ENCODE measurements at places on chromosomes 1 and 21.

DNA sequence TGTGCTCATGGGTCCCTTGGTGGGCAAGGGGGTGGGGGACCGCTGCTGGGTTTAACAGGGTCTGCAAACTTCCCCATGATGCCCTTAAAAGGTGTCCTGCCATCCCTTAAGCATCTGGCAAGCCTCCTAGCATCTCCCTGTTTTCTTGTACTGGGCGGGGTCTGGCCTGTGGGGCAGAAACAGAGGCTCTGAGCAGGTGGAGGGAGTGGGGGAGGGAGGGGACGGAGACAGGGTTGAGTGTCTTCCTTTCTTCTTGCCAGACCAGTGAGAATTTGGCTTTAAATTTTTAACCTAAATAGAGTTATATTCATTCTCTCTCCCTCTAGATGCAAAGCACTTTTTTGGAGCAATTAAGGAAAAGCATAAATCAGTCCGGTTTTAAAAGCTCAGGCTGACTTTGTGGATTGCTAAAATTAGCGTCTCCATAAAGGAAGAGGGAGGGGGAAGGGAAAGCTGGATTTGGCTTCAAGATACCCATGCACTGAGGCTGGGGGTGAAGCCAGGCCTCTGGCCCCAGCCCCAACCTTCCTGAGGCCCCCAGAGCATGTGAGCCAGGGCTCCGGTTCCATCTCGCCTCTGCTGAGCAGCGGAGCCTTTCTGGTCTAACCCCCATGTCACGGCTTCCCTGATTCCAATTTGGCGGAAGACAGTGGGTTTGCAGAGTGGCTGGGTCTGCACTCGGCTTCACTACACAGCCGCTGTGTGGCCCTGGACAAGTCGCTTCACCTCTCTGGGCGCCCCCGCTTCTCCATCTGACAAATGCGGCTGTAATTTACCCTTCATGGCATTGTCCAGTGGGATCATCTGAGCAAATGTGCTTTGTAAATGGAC, 25.3 kb downstream of the IGSF21 start:
- H3K27me3 ChIP-seq, result no peaks in the 10 kb centered on the region
- H3K4me1 ChIP-seq, result peaks cover 22% of the 10 kb centered on the region
- DNase-seq, result no peak
- H3K4me3 ChIP-seq, result peak overlapping the region; percentile 10

DNA sequence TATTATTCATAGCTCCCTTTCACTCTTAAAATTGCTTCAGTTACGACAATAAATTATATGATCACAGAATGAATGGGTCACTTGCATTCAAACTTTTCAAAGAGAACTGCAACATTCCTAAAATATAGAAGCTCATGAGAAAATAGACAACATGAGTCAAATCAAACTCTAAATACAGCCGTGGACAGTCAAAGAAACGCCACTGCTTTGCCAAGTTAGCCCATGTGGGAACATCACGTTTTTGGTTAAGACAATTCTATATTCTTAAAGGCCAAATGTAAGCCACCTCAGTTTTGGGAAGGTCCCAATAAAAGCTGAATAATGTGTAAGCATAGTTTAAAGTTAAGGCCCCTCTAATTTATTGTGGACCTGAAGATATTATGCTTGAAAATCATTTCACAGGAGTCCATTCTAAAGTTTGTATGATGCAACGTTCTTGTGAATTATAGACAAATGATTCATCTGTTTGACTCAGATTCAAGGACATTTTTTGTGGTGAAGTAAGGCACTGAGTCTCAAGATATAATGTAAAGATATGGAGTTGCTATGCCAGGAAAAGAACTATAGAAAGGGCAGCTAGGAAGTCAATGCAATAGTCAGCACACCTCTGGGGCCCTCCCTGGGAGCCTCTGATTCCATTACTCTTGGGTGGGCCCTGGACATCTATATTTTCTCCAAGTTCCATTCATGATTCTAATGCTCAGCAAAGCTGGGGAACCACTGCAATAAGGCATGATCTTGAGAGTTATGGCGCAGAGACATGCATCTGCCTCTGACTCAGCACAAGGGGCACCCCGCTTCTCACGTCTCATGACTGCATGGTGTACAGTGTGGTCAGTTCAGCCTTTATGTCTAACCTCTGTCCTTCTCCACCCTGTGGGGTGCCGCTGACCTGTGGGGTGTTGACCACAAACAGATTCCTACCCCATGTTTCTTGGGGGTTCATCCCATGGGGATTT, 33.9 kb downstream of the ETS2 start:
- DNase-seq, result no peak
- no peak overlapping the region for H3K27ac ChIP-seq
- H3K4me3 ChIP-seq, result no peak overlapping the region
- H3K36me3 ChIP-seq, result no peaks in the 10 kb centered on the region
- no peaks in the 10 kb centered on the region for H3K27me3 ChIP-seq
- peaks cover 3% of the 10 kb centered on the region for H3K4me1 ChIP-seq

- peaks cover 17% of the 10 kb centered on the region for H3K4me1 ChIP-seq
- H3K4me3 ChIP-seq, result no peak overlapping the region
- no peaks in the 10 kb centered on the region for H3K27me3 ChIP-seq
- H3K36me3 ChIP-seq, result no peaks in the 10 kb centered on the region
Measured at GRCh38 chr1:53576381-53576801, 117.2 kb downstream of the DMRTB1 start.

DNA sequence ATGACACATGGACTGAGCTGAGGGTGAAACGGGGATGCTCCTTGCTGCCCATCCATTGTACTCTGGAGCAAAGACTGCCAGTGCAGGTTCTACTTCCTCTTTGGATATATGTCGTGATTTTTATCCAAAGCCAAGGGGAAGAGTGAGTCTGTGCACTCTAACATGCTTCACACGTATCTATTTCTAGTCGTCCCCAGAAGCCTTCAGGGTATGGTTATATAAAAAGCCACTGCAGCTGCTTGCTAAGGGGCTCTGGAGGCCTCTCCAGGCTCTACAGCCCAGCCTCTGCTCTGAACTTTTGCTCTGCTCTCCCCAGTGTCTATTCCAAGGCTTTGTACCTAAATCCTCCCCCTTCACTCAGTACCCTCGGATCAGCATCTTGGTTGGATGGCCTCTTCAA, 20.1 kb downstream of the PAFAH2 start:
- no peak overlapping the region for H3K27ac ChIP-seq
- no peak for DNase-seq
- peaks cover 16% of the 10 kb centered on the region for H3K4me1 ChIP-seq
- H3K27me3 ChIP-seq, result no peaks in the 10 kb centered on the region
- no peak overlapping the region for H3K4me3 ChIP-seq

DNA sequence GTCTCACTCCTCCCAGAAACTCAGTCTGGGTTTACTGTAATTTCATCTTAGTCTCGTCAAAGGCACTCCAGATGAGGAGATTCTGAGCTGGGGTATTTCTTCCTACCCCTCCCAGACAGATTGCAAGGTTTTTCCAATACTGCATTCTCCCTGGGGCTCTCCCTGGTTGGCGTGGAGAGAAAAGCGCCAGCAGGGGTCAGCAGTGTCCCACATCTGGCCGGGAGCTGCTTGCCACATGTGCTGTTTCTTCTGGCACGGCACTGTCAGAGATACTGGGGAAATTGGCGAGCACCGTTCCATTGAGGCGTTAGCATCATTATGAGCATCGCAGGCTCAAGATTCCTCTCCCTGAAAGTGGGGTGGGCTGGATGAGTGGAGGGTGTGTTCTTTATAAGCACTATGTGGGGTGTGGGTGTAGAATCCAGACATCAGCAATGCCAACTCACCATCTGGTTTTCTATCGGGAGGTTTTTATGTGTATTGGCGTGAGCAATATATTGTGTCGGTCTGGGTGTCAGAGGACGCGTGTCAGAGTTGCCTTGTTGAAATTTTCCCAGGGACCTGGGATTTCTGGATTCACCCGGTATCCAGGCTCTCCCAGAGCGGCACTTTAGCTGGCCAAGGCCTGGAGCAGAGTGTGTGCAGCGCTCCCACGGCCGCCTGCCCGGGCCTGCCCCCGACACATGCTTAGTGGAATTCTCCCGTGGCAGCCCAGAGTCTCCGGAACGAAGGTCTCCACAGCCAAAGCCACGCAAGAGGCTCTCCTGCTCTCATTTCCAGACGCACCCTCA, 8.0 kb upstream of the NAV1 start:
- DNase-seq, result peak; percentile 96
- no peaks in the 10 kb centered on the region for H3K27me3 ChIP-seq
- peak overlapping the region; percentile 10 for H3K27ac ChIP-seq
- H3K4me1 ChIP-seq, result peaks cover 43% of the 10 kb centered on the region

DNA sequence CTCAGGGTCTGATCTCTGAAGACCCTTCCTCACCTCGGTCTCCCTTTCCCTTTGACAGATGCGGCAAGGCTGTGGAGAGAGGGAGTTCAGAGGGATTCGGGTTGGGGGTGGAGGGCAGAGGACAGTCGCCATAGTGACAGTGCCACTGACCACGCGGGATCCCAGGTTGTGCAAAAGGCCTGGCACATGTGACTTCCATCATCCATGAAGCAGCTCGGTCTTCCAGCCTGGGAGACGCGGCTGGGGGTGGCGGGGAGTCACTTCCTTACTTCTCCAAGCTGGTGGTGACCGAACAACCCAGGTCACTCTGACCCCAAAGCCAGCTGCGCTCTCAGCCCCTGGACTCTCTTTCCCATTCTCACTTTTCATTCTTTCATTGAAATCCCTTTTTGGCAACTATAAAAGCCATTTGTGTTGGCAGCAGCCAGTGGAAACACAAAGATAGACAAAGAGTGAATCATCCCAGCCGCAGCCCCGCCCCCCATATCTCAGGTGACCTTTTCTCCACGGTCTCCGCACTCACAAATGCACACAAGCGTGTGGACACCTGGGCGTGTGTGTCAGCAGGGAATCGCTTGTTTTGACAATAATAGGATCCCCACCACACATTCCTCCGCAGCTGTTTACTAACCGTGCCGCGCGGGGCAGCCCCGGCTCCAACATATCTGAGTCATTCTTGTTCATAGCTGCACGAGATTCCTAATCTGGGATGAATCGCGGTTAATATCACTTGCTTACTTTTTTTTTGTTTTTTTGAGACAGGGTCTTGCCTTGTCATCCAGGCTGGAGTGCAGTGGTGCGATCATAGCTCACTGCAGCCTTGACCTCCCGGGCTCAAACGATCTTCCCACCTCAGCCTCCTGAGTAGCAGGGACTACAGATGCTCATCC, 68.3 kb downstream of the DHRS3 start:
- H3K27ac ChIP-seq, result peak overlapping the region; percentile 88
- no peaks in the 10 kb centered on the region for H3K36me3 ChIP-seq
- no peaks in the 10 kb centered on the region for H3K27me3 ChIP-seq
- peaks cover 66% of the 10 kb centered on the region for H3K4me1 ChIP-seq

DNA sequence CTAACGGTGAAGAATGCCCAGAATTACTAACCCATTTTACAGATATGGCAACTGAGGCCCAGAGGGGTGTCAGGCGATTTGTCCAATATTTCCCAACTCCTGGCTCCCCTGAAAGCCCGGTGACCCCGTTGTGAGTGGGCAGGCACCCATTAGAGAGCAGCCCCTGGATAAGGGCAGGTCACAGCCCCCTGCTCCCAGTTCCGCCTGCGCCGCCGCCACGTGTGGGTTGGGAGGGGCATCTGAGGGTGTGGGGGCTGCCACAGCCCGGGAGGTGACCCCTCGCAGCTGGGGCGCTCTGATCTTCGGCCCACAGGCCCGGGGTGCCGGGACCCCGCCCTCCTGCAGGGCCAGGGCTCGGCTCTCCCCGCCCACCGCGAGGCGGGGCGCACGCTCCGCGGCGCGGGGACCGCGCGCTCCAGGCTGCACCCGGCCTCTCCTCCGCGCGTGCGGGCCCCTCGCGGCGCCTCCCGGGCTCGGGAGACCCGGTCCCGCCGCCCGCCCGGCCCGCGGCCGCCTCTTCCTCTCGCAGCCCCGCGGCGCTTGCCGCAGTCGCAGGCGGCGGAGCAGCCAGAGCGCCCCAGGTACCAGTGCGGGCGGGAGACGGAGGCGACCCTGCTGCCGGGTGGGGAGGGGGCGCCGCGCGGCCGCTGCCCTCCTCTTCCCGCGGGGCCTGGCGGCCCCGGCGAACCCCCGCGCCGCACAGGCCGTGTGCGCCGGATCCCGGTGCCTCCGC, at the start of gene HTR6:
Gene HTR6 (plus strand): TSS at position 423 of the 733 bp plus-strand sequence. CDS start 879 bp downstream, outside the sequence.
- peak within 1 kb of the TSS; percentile 17 for H3K4me3 ChIP-seq
- peaks cover 65% of the 10 kb centered on the region for H3K27me3 ChIP-seq
- H3K27ac ChIP-seq, result no peak within 1 kb of the TSS
- peaks cover 19% of the 10 kb centered on the region for H3K4me1 ChIP-seq
- no peaks in the 10 kb centered on the region for H3K36me3 ChIP-seq

GRCh38 chr1:35932158-35932636, 1.3 kb downstream of the AGO3 start:
- H3K4me1 ChIP-seq, result no peaks in the 10 kb centered on the region
- peak overlapping the region; percentile 89 for H3K4me3 ChIP-seq
- H3K27ac ChIP-seq, result peak overlapping the region; percentile 100
- H3K36me3 ChIP-seq, result no peaks in the 10 kb centered on the region

- no peaks in the 10 kb centered on the region for H3K27me3 ChIP-seq
- no peak overlapping the region for H3K4me3 ChIP-seq
Measured at GRCh38 chr1:172351754-172352161, 68.7 kb upstream of the C1orf105 start.

DNA sequence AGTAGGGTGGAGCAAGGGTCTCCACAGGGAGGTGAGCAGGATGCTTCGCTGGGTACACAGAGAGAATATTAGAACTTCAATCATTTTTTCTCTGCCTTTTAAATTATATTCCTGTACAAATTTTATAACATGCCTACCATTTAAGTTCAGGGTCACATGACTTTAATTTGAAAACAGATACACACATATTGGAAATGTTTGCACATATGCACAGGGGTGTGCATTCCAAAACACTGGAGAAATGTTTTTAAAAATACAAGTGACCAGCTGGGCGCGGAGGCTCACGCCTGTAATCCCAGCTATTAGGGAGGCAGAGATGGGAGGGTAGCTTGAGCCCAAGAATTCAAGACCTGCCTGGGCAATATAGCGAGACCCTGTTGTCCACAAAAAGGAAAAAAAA, 39.7 kb downstream of the NIPAL3 start:
- peaks cover 98% of the 10 kb centered on the region for H3K36me3 ChIP-seq
- no peak overlapping the region for H3K27ac ChIP-seq
- H3K4me1 ChIP-seq, result no peaks in the 10 kb centered on the region
- no peak overlapping the region for H3K4me3 ChIP-seq

GRCh38 chr1:168135921-168136708, 615 bp downstream of the GPR161 start:
- no peaks in the 10 kb centered on the region for H3K36me3 ChIP-seq
- H3K4me1 ChIP-seq, result peaks cover 16% of the 10 kb centered on the region
- H3K4me3 ChIP-seq, result peak overlapping the region; percentile 90
- no peaks in the 10 kb centered on the region for H3K27me3 ChIP-seq
- peak overlapping the region; percentile 84 for H3K27ac ChIP-seq

GRCh38 chr1:27331922-27332321, 9.9 kb upstream of the SYTL1 start:
- no peak overlapping the region for H3K4me3 ChIP-seq
- H3K27ac ChIP-seq, result no peak overlapping the region
- peaks cover 53% of the 10 kb centered on the region for H3K36me3 ChIP-seq
- DNase-seq, result no peak
- no peaks in the 10 kb centered on the region for H3K27me3 ChIP-seq

Data from sigmoid colon (tissue), 7 donors.